Trophoblast cell (in vitro differentiated cells and primary cell): ENCODE measurements at places on chromosomes 6 and 20.
A peak's percentile ranks its signal among the peaks of the same experiment; 100 is the strongest.

DNA sequence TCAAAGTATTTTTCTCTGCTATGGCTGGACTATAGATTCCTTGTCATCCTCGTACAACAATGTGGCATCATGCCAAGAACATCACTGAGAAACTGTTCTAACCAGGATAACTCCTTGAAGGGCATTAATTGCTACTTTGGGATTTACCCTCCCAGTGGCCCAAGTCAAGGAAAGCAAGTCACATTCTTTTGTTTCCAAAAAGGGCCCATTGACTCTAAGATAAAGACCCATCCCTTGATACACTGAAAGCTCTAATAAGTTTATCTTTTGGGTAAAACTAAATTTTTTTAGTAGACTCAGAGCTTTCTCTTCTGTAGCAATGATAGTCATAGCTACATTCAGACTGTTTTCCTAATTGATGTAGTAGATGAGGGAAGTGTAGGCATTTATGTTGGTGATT lies at the start of gene OR2J3:
OR2J3 (plus strand) TSS at position 301 of the 400 bp plus-strand sequence. CDS start 3,833 bp downstream, outside the sequence.
- no peak for DNase-seq

DNA sequence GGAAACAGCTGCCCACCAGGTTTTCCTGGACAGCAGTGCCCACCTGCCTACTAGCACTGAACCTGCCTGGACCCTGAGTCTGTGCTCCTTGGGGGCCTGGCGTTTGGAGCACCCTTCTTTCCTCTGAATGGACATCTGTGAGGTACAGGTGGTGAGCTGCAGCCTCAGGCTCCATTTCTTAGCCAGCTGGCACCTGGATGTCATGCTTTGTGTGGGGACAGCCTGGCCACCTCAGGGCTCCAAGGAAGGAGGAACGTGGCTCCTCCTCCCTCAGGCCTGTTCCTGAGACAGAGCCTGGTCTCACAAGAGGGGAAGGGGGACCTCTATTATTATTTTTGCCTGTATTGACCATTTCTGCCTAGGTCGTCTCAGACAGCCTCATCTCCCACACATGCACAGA lies 8.1 kb downstream of the TMEM151B start:
- no peak for DNase-seq

- DNase-seq, result peak; percentile 18
Measured at GRCh38 chr20:54633374-54634355, 158.3 kb downstream of the DOK5 start.

- DNase-seq, result peak; percentile 23
Measured at GRCh38 chr6:11035616-11036350, 8.3 kb downstream of the ELOVL2 start.

DNA sequence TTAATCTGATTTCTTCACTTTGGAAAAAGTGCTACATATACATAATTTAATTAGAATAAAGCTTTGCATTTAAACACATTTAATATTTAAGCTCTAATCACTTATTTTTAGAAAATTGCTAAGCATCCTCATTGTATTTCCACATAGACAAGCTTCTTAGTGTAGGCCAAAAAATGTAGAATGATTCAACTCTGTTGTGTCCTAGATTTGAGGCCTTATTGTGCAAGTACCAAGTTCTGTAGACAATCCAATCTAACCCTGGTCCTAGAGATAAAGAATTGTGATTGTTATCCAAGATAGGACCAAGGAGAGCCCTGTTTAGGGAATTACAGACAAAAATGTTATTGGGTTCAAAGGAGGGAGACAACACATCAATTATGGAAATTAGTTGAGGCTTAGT lies 27.6 kb downstream of the MRAP2 start:
- DNase-seq, result no peak

GRCh38 chr6:107821591-107821990 lies 2.5 kb downstream of the SCML4 start:
- no peak for DNase-seq

GRCh38 chr6:87939776-87940175 lies 107.9 kb upstream of the SPACA1 start:
- DNase-seq, result no peak

GRCh38 chr6:38155144-38155543 lies 335.6 kb downstream of the ZFAND3 start:
- DNase-seq, result peak; percentile 32

GRCh38 chr6:69022993-69023392 lies 387.9 kb downstream of the ADGRB3 start:
- no peak for DNase-seq

- no peak for DNase-seq
Measured at GRCh38 chr6:145699462-145699861, 35.9 kb downstream of the EPM2A start.

DNA sequence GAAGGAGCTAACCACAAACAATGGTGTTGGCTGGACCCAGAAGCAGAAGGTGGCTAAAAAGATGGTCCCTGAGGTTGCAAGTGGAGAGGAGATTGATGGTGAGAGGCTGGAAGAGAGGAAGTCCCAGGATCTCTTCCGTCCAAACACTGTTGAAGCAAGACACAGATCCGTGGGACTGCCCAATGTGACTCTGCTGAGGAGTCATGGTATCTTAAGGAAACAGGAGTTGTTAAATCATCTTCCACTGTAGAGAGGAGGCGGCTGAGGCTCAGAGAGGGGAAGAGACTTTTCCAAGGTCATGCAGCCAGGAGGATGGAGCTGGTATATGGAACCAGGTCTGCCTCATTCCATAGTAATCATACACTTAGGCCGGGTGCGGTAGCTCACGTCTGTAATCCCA lies 4.1 kb upstream of the ZNF335 start:
- no peak for DNase-seq

DNA sequence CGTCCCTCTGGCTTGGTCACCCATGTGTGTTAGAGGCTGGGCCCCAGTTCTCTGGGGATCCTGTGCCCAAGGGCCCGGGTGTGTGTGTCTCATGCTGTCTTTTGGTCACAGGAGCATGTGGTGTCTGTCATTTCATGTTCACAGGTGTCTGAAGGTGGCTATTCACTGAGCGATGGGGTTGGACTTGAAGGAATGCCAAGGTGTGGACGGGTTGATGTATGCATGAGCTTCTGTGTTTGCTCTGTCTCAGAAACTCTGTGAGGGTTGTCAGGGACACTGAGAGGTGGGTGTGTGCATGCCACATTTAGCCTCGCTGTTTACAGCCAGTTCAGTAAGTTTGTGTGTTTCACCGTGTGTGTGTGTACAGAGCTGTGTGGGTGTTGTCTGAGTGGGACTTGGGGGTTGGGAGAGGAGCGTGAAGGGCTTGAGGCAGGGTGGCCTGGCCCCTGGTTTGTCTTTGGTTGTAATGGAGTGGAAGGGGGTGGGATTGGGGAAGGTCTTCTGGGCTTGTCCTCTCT lies 1.2 kb downstream of the DDR1 start:
- DNase-seq, result peak; percentile 16
